Osteocyte (in vitro differentiated cells): ENCODE measurements at places on chromosomes 12 and 14.
A peak's percentile ranks its signal among the peaks of the same experiment; 100 is the strongest.

- DNase-seq: no peak
Observed at GRCh38 chr14:71248194-71248593, 340.9 kb downstream of the PCNX1 start.

DNA sequence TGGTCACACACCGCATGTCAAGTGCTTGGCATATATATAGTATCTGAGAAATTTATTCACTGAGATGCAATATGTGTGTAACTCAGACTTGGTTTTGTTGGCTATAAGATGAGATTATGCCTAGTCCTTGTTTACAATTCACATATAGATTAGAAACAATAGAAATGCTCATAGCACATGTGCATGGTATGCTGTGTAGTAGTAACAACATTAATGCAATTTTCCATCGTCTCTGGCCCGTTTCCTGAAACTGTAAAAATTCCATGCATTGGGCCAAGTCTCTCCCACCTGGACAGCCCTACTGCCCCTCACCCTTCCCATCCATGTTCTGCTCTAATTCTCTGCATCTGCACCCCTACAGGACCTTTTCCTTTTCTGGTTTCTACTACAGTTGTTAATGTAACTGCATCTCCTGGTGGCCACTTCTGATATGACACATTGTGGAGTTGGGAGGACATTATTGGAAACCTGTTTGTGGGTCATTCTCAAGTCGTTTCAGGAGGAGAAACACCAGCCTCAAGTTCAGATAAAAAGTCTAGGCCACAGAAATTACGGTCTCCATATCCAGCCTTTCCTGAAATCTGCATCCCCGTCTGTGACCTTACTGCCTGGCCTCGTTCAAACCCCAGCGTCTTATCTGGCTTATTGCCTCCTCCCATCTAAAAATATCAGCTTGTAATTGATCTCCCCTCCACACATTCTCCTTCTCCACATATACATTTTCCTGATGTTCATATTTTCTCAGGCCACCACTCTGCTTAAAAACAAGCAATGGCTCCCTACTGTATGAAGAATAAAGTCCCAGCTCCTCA, 37.5 kb downstream of the EMP1 start:
- peak; percentile 80 for DNase-seq

GRCh38 chr12:40921563-40922163, 229.4 kb downstream of the CNTN1 start:
- no peak for DNase-seq

DNA sequence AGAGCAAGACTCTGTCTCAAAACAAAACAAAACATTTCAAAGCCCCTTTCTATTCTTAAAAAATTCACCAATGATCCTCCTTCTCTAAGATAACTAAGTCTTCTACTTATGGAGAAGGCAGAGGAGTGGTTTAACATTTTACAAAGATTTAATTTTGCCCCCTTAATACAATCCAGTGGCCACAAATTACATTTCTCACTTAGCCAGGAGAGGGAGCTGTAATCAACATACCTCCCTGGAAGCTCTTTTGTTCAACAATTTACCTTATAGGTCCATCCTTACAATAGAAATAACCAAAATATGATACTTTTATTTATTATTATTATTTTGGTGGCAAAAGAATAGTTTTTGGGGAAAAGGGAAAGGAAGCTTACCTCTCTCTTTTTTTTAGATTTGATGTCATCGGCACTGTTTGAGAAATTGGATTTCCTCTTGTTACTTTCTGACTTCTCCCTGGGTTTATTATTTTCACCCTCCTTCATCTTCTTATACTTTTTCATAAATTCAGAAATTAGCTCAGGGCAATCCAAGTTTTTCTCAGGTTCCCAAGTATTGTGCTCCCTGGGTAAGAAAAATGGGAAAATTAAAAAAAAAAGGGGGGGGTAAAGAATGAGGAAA, 28.1 kb downstream of the CBX5 start:
- no peak for DNase-seq

DNA sequence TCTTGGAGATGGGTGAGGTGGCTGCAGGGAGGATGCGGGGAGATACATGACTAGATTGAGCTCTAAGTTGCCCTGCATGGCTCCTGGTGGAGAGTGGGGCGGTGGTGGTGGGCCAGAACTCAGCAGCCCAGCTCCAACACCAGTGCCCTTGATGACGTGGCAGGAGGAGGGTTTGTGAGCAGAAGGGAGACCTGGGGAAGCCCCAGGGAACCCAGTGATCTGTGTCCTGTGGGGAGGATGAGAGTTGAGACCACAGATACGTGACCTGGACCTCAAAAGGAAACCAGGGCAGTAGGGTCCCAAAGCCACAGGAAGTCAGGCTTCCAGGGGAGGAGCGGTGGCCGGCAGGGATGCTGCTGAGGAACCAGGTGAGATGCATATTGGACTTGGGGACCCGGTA, 989.1 kb upstream of the TMEM132C start:
- DNase-seq: no peak

DNA sequence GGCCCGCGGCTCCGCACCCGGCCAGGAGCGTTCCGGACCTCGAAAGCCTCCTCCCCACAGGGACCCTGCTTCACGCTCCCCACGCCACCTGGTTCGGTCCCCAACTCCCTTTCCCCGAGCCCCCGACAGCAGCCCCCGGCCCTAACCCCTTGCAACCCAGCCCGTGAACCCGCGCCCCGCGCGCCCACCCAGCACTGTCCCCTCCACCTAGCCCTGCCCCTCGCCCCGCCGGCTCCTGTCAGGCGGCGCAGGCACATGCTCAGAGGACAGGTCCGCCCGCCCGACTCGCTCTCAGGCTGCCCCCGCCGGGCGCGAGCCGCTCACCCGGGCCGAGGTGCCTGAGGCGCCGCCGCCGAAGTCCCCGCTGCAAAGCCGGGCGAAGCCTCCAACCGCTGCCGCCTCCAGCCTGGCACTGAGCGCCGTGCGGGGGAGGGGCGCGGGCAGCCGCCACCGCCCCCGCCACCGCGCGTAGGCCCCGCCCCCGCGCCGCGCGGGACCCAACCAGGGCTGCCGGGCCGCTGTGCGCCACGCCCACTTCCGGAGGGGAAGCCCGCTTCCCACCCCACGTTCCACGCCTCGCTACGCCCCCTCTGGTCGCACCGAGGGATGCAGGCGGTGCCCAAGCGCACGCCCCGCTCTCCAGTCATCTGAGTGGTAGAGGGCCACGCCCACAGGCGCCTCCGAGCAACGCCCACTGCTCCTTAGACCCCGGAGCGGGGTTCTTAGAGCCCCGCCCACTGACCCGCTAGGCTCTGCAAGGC, at the start of gene CORO1C:
Gene CORO1C, minus strand, starts transcription at position 414 of the 761 bp plus-strand sequence. CDS start 30,200 bp downstream, outside the sequence.
- DNase-seq: peak; percentile 99

- no peak for DNase-seq
Observed at GRCh38 chr14:33880330-33880729, 70.5 kb downstream of the EGLN3 start.

DNA sequence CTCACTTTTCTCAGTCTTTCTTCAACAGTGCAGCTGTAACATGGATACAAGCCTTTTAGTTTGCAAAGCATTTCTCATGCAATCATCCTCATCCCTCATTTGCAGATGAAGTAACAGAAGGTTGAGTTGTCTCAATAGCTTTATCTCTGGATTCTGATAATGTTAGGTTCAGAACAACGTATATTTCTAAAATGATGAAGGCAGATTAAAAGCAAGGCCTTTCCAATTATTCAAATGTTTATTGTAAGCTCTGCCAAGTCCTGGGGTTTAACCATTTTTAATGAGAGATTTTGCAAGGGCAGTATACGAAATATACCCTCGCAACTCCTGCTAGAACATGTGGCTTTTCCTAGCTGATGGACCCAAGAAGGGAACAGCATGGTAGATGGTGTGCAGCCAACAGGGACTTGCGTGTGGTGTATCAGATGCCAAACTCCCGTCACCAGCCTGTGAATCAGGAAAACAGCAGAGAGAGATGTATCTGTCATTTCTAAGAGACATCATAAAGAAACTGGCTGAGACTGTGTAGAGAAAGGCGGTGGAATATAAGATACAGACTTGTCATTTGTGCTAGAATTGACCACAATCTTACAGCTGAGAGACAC, 319.7 kb downstream of the MED13L start:
- DNase-seq: no peak

DNA sequence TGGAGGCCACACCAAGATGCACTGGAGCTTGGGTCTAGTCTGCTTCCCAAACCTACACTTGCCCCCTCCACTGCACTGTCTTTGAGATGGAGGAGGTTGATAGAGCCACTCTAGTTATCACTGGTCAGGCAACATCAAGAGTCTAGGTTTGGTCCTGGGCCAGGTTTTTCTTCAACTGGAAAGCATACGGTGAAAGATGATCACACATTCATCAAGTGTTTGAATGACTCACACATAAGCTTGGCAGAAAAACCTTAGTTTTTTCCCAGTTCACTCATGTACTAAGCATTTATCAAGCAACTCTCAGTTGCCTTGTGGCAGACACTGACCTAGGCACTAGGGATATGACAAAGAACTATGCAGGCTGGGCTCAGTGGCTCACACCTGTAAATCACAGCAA, 84.5 kb downstream of the PLEKHG3 start:
- no peak for DNase-seq

DNA sequence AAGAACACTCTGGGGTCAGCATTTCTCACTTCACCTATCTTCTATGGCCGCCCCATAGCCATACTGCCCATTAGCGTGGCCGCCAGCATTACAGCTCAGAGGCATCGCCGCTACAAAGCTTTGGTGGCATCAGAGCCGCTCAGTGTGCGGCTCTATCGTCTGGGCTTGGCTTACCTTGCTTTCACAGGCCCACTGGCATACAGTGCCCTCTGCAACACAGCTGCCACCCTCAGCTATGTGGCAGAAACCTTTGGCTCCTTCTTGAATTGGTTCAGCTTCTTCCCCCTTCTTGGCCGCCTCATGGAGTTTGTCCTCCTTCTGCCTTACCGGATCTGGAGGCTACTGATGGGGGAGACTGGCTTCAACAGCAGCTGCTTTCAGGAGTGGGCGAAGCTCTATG, 2.6 kb downstream of the DNAJC22 start:
- DNase-seq: no peak

- peak; percentile 97 for DNase-seq
Observed at GRCh38 chr14:77760381-77761204, at the start of gene SNW1. TSS of gene SNW1 (minus strand) at chr14:77761156. CDS start at chr14:77761127, 29 bp downstream.

DNA sequence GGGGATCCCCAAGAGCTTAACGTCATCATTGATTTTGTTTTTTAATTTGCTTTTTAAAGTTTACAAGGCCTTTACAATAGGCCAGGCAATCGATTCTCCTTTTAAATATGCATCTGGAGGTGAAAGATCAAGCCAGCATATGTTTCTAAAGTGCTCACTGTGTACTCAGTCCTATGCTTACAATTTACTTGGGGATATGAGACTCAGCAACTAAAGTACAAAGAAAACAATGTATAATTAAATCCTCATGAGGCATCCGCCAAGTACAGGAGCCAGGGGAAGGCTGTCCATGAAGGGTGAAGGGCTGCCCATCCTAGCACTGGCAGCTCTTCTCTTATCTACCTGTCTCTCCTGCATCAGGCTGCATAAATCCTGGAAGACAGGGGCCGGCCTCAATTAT, 11.8 kb downstream of the CCDC92 start:
- DNase-seq: no peak
